ENCODE measurements at places on chromosomes 4 and X.

DNA sequence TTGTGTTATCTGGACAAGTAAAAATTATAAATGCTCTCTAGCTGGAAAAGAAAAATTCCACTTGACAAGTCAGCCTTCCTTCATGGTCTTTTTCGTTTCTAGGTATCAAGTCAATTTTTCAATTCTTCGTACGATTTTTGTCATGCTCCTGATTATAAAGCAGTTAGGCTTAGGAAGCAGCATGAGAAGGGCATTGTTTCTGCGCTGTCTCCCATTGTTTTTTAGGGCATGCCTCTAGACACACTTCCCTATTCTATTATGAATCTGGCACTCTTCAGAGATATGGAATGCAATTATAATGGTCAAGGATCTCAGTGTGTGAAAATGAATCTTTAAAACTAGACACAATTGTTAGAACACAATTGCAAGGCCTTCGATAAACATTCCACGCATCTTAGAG is 164.1 kb upstream of the FAT1 start:
- no peak for DNase-seq

- no peak for DNase-seq
Measured at GRCh38 chr4:99687120-99687519, 29.5 kb upstream of the C4orf54 start.

- DNase-seq, result no peak
Measured at GRCh38 chr4:173317004-173317403, 17.2 kb downstream of the HMGB2 start.

- DNase-seq, result peak; percentile 66
Measured at GRCh38 chrX:153539171-153539978, 21.9 kb downstream of the ATP2B3 start.

GRCh38 chrX:9267415-9267814 is 197.4 kb upstream of the TBL1X start:
- no peak for DNase-seq
